ENCODE measurements at places on chromosomes 6 and 20. TPM values are rescaled to one million over a fixed set of nuclear protein-coding genes. Genes with fewer than 3 reads are reported as not detected.

The MCHR2 gene
- not detected for total RNA-seq

The TRIM10 gene
- not detected for total RNA-seq

The MLN gene
- total RNA-seq: not detected

The FBXO9 gene
- 34.2 TPM for total RNA-seq

The TNXB gene
- total RNA-seq: 0.05 TPM

The SLX4IP gene
- total RNA-seq: 3.5 TPM

The TNF gene
- total RNA-seq: 0.23 TPM

The FOXA2 gene
- 20.8 TPM for total RNA-seq

The PI3 gene
- 53.8 TPM for total RNA-seq

The CST1 gene
- total RNA-seq: 0.28 TPM

The TTK gene
- total RNA-seq: 22.0 TPM

The CRYBG1 gene
- 94.2 TPM for total RNA-seq

The RAET1G gene
- total RNA-seq: 30.8 TPM

The PNPLA1 gene
- 0.23 TPM for total RNA-seq

The OPRL1 gene
- 0.28 TPM for total RNA-seq

The C20orf202 gene
- total RNA-seq: 0.05 TPM

The HLA-DRB1 gene
- total RNA-seq: 0.14 TPM

The CSTF1 gene
- 18.9 TPM for total RNA-seq

The IMPG1 gene
- not detected for total RNA-seq

The PNLDC1 gene
- 0.14 TPM for total RNA-seq

The LST1 gene
- not detected for total RNA-seq

The SUMO4 gene
- total RNA-seq: 0.21 TPM

The RFX6 gene
- not detected for total RNA-seq

The CST5 gene
- total RNA-seq: not detected

The RBM24 gene
- total RNA-seq: 1.9 TPM

The CASS4 gene
- total RNA-seq: 0.21 TPM

The HCRTR2 gene
- total RNA-seq: not detected

The HINT3 gene
- 11.2 TPM for total RNA-seq
